ENCODE measurements at places on chromosomes 6 and 20.

- DNase-seq: no peak
Observed at GRCh38 chr6:94278146-94278545, 858.8 kb upstream of the EPHA7 start.

GRCh38 chr6:52759085-52759484, 4.2 kb downstream of the GSTA2 start:
- DNase-seq: no peak

- DNase-seq: peak; percentile 84
Observed at GRCh38 chr6:57317060-57317943, at the start of gene PRIM2. TSS of gene PRIM2 (plus strand) at chr6:57317630. CDS start at chr6:57318446, 816 bp downstream.

GRCh38 chr6:147755999-147756398, 247.5 kb downstream of the SAMD5 start:
- DNase-seq: no peak

- no peak for DNase-seq
Observed at GRCh38 chr6:35810971-35811698, 6.0 kb downstream of the LHFPL5 start.

DNA sequence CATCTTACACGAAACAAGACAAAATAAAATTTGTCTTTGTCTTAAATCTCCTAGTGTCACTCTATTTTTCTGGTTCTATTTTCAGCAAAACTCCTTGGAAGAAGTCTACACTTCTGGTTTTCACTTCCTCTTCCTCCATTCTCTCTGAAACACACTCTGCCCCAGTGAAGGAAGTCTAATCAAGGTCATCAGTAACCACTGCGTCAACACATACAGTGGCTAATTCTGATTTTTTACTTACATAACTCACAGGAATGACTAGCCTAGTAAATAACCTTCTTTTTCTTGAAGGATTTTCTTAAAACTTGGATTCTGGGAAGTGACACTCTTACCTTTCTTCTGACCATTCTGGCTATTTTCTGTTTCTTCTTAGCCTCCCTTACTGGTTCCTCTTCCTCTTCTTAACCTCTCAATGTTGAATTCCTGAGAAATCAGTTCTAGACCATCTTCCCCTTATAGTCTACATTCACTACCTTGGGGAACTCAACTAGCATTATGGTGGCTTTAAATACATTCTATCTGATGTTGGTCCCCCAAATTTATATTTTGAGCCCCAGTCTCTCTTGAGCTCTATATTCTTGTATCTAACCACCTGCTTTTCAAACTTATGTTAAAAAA, 37.5 kb downstream of the AIG1 start:
- DNase-seq: no peak

DNA sequence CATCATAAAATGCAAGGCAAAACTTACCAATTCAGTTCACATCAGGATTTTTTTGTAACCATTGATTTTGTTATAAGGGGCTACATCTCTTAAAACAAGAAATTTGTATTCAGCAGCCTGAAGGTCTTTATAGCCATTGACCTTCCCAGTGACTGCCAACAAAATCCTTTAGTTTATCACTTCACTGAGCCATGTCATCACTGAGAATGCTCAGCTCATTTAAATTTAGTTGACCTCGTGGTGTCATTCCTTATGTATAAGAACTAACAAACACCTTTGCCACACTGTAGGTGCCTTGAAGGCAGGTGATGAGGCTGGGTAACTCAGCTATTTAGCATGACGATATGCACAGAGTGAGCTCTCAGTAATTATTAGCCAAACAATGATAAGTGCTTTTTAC, 77.7 kb downstream of the GRM1 start:
- DNase-seq: no peak

- DNase-seq: no peak
Observed at GRCh38 chr6:78192057-78192456, 539.2 kb downstream of the MEI4 start.

GRCh38 chr6:40427196-40427595, 160.0 kb downstream of the LRFN2 start:
- DNase-seq: no peak

GRCh38 chr20:17995967-17996819, 27.4 kb downstream of the MGME1 start:
- DNase-seq: peak; percentile 22

- DNase-seq: no peak
Observed at GRCh38 chr6:127131772-127132376, 13.4 kb downstream of the RSPO3 start.

DNA sequence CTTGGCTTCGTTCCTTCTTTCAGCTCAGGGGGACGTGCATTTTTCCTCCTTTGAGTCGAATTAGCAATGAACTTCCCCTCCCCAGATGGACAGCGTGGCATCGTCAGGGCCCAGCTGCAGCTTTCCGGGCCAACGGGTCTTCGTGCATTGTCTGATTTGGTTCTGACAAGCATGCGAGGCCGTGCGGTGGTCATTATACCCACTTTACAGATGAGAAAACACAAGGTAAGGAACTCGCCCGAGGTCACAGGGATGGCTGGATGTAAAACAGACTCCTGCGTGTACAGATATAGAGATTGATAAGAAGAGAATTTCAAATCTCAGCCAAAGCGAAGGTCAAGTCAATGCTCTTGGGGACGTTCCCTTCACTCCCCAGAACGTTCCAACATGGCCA, 187.6 kb upstream of the SULF2 start:
- DNase-seq: no peak

GRCh38 chr6:168238159-168238909, 81.2 kb downstream of the DACT2 start:
- no peak for DNase-seq

DNA sequence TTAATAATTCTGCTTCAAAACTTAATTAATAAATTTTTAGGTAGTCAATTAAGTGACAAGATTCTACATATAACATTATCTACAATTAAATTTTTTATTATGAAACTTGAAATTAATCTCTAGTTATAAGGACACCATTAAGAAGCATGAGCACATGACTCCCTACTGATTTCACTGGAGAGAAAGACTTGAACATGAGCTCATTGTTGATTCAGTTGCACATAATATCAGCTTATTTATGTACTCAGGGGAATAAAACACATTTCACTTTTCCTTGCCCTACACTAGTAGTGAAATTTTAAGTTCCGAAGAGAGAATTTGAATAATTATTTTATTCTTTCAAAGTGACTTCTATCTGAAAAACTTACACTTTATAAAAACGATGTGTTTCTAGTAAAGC, 370.2 kb upstream of the EPHA7 start:
- no peak for DNase-seq

Measured in activated CD4-positive, alpha-beta T cell treated with anti-CD3 and anti-CD28 coated beads for 4 hours (primary cell).